ENCODE measurements at places on chromosomes 13 and 19.

DNA sequence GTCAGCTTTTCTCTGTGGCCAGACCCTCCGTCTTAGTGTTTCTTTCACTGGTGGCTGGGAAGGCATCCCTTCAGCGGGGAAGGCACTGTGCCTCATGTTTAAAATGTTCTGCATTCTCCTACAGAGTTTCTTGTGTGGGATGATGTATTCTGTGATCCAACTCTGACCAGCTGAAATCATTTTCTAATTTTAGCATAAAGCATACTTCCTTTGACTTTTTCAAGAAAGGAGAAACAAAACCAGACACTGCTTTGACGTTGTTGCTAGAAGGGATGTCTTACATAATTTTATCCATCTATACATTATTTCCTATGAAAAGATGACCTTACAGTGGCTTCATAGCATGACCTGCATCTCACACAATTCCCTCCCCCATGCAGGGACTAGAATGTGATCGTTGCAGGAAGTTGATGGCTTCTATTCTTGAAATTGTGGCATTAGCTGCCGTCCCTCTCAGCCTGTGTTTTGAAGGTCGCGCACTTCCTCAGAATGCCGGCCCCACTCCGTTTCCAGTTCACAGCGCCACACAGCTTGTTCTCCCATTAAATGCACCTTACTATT is 38.6 kb upstream of the TEX29 start:
- peak; percentile 33 for DNase-seq

GRCh38 chr13:42812316-42812715 is 30.9 kb downstream of the FAM216B start:
- DNase-seq, result no peak

GRCh38 chr13:75929076-75929475 is 292.9 kb downstream of the LMO7 start:
- no peak for DNase-seq

DNA sequence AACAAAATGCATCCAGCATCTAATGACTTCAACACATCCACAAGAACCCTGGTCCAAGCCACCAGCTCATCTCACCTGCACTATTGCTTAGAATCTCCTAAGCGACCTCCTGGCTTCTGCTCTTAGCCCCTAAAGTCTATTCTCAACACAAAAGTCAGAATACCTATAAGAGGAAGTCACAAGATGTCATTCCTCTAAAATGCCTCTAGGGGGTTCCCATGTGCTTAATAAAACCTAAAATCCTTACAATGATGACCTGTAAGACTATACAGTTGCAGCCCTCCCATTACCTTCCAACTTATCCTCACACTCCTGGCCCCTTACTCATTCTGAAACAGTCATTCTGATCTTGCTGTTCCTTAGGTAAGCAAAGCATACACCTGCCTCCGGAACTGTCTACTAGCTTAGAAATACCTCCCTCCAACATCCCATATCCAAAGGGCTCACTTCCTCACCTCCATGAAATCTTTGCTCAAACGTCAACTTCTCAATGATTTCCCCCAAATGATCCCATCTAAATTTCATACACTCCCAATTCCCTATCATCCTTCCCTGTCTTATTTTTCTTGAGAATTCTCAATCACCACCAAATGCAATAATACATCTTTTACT is 10.0 kb downstream of the ATP7B start:
- no peak for DNase-seq

- DNase-seq, result no peak
Measured at GRCh38 chr13:96089749-96090239, at the start of gene HS6ST3. TSS of gene HS6ST3 (plus strand) at chr13:96090107.

All from hippocampal formation (tissue), 2 donors.